ENCODE measurements at places on chromosomes 6 and 20.

- ATAC-seq, result no peak
Measured at GRCh38 chr6:21501021-21501354, 92.6 kb upstream of the SOX4 start.

DNA sequence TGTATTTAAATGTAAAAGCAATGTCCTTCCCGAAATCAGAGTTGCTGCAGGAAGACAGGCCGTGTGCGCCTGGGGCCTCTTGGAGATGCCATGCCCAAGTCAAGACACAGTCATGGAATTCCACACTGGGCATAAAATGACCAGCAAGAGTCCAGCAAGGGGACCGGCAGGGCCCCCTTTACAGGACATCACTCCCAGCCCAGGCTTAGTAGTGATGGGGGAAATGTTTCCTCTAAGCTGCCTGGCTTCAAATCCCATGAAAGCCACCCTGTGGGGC, 1.9 kb upstream of the PPP1R3G start:
- ATAC-seq, result no peak

GRCh38 chr6:13504611-13505344, 17.4 kb upstream of the GFOD1 start:
- ATAC-seq, result no peak

DNA sequence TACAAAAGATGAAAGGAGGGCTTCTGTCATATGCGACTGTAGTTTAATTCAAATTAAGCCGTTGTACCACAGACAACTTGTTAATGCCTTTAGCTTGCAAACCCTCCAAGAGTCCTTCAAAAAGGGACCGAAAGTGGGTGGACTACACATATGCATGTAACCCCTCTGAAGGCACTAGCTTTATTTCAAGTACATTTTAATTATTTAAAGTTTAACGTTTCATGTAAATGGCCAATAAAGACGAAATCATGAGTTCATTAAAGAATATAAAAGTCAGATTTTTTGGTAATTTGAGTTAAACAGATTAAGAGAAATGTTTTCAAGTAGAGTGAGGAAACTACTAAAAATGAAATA, 12.8 kb downstream of the PRDM13 start:
- ATAC-seq, result no peak

- no peak for ATAC-seq
Measured at GRCh38 chr20:14778875-14779274, 441.5 kb upstream of the FLRT3 start.

- ATAC-seq, result no peak
Measured at GRCh38 chr6:32430179-32430578, 9.5 kb upstream of the HLA-DRA start.

- ATAC-seq, result no peak
Measured at GRCh38 chr6:31568537-31568961, 3.5 kb upstream of the LTA start.

- ATAC-seq, result no peak
Measured at GRCh38 chr6:26525838-26526237, 12.3 kb upstream of the HMGN4 start.

DNA sequence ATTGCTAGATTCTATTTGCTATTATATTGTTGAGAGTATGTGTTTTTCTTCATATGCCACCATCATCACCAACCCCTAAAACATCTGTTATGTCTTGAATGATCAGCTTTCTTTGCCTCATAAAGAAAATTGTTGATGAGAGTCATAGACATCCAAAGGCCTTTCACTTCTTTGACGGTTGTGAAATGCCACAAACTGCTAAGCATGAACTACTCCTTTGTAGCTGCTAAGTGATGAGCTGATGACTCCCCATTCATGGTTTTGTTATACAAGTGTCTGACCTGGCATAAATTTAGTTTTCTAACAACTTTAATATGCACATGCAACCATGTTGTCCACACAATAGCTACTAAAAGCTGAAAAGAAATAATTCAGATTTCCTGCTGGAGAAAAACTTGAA, 684 bp upstream of the MED23 start:
- no peak for ATAC-seq

GRCh38 chr20:53915446-53916172, 154.8 kb downstream of the BCAS1 start:
- peak; percentile 84 for ATAC-seq

DNA sequence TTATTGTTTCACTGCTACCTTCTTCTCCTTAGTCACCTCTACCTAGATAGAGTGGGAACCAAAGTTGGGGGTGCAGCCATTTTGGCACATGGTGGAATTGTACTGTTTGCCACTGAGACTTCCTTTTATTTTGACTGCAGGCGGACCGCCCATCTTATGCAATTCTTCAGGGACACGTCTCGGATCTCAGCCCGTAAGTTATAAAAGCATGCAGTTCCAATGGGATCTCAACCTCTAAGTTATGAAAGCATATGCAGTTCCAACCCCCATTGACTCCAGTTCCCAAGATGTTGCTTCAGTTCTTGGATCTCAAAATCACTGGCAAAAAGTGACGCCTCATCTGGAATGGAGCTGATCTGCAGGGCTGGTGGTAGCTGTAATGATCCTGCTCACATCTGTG, 41.2 kb upstream of the CDH4 start:
- no peak for ATAC-seq

DNA sequence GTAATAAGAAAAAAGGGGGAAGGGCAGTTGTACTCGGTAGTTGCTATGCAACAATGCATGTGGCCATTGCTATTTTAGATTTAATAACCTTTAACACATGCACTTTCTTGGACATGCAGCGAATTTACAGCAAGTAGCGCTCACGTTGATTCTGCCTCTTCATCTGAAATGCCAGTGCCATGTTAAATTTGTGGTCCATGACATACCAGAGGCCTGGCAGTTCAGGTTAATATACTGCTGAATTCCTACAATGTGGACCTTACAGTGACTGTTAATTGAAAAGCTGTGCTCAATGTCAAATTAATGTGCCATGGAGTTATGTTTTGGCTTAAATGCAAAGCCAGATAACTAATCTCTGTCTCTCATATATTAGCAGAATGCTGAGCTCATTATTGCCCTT, 699.7 kb downstream of the DOK5 start:
- ATAC-seq, result no peak

DNA sequence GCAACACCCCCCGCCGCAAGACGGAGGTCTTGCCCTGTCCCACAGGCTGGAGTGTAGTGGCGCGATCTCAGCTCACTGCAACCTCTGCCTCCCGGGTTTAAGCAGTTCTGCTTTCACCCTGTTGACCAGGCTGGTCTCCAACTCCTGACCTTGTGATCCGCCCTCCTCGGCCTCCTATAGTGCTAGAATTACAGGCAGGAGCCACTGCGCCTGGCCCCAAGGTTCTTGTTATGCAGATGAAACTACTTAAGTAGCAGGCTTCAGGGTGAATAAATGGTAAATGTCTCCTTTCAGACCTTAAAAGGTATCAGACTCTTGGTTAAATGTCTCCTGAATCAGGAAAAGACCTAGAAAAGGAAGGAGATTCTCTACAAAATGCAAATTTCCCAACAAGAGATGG, 95.4 kb upstream of the TMEM181 start:
- no peak for ATAC-seq

DNA sequence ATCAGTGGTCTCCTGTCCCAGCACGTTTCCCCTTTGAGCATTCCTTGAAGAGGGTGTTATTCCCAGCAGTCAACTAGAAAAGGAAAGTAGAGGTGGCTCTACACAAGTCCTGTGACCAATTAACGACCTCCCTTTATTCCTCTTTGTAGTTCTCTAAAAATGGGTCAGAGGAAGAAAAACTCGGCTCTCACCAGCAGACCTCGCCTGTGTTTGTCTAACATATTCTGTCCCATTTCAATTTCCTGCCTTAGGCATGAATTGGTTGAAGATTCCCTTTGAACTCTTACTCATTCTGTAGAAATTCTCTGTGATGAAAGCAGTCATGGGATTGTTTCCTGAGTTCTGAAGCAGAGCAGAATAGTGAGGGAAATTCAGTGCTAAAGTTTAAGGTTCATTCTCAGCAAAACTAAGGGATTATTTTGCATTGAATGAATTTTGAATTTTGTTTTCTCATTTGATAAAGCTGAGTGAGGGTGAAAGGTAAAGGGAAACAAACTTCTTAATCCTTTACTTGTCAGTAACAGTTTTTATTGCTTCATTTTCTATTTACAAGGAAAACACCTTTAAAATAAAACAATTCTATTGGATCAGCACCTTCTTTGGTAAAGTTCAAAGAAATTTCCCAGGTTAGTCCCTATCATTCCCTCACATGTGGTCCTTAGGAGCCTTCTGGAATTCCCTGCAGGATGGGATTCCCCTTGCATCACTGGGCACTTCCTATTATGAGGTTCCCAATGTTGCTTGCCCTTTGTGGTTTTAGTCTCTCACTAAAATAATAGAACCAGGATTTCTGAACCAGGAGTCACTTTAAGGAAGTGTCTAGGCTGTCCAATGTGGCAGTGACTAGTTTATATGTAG, 105.8 kb downstream of the SLX4IP start:
- ATAC-seq, result peak; percentile 71

- no peak for ATAC-seq
Measured at GRCh38 chr6:106740287-106740686, 110.9 kb downstream of the QRSL1 start.

GRCh38 chr20:53599044-53599362, 5.4 kb upstream of the ZNF217 start:
- ATAC-seq, result no peak

GRCh38 chr6:47743744-47744143, 38.1 kb upstream of the OPN5 start:
- ATAC-seq, result no peak

- no peak for ATAC-seq
Measured at GRCh38 chr6:2966347-2966746, 5.0 kb downstream of the SERPINB6 start.

- ATAC-seq, result no peak
Measured at GRCh38 chr6:158607411-158608170, 37.0 kb downstream of the DYNLT1 start.

- no peak for ATAC-seq
Measured at GRCh38 chr20:24915440-24915839, 33.6 kb upstream of the CST7 start.

- ATAC-seq, result no peak
Measured at GRCh38 chr6:165843568-165844113, 180.6 kb upstream of the PDE10A start.

- ATAC-seq, result no peak
Measured at GRCh38 chr6:37724530-37725220, 27.0 kb upstream of the MDGA1 start.

- ATAC-seq, result no peak
Measured at GRCh38 chr6:105779110-105779509, 307.0 kb upstream of the PRDM1 start.

DNA sequence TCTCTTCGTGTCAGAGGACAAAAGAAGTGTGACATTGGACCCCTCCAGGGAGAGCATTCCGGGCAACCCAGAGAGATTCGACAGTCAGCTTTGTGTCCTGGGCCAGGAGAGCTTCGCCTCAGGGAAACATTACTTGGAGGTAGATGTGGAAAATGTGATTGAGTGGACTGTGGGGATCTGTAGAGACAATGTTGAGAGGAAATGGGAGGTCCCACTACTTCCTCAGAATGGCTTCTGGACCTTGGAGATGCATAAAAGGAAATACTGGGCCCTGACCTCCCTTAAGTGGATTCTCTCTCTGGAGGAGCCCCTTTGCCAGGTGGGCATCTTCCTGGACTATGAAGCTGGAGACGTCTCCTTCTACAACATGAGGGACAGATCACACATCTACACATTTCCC, 9.5 kb upstream of the BTN3A3 start:
- no peak for ATAC-seq

DNA sequence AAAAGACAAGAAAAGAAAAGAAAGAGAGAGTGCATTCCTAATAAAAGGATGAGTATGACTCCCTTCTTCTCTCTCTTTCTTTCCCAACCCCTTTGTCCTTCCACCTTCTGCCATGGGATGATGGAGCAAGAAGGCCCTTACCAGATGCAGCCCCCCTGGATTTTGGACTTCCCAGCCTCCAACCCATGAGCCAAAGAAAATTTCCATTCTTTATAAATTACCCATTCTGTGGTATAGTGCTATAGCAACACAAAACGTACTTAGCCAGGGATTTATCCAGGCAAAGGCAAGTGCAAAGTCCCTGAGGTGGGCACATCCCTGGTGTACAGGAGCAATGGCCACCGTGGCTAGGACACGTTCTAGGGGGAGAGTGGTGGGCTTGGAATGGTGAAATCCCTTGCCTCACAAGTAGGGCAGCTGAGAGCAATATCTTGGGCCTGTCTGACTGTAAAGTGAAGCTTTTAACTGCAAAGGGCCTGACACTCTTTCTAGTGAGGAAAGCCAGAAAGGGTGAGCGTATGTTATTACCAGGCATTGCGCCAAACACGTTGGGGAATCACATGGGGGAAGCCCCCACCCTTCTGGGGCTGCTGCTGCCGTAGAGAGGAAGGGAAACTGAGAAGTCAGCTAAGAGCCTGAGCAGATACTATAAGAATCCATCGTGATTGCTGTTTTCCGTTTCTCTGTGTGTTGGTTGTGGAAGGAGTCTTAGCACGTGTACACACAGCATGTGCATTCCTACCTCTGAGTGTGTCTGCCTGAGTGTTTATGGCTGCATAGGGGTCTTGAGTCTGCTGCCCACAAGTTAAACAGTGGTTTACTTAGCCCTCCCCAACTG, 50.7 kb upstream of the SIRPA start:
- peak; percentile 63 for ATAC-seq

GRCh38 chr6:151326116-151326825, 65.1 kb downstream of the ZBTB2 start:
- no peak for ATAC-seq

- peak; percentile 78 for ATAC-seq
Measured at GRCh38 chr20:45833883-45834796, 541 bp downstream of the SNX21 start.

DNA sequence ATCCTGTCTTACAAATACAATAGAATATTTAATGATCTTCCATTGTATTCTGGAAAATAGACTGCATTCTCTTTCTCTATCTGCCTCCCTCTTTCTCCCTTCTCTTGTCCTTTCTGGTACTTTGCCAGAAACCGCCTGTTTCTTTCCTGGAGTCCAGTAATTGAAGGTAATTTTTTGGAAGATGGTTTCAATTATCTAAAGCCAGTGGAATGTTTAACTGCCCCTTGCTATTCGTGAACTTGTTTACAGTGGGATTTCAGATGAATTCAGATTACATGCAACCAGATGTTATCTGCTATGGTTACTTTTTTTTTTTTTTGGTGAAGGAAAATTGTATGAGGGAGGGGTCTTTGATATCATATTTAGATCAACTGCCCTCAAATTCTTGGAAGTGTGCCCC, 655.5 kb upstream of the FLRT3 start:
- ATAC-seq, result no peak

GRCh38 chr20:47758517-47759450, 26.5 kb downstream of the SULF2 start:
- ATAC-seq, result no peak

- no peak for ATAC-seq
Measured at GRCh38 chr6:116290799-116291198, 11.1 kb upstream of the TSPYL1 start.
